ENCODE measurements at places on chromosomes 12 and 14.

DNA sequence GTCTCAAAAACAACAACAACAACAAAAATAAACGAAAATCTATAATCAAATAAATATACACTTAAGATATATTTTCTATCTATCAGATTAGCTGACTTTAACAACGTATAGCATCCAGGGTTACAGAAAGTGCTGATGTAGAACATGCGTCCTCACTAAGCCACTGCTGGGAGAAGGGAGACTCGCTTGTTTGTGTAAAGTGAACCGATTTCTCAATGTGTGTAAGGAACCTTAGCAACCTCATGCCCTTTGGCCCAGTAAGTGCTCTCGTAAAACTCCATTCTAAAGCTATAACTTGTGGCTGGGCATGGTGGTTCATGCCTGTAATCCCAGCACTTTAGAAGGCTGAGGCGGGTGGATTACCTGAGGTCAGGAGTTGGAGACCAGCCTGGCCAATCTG lies 23.8 kb downstream of the NFKBIA start:
- DNase-seq = no peak

GRCh38 chr14:62081012-62081612 lies 318.9 kb downstream of the SNAPC1 start:
- no peak for DNase-seq

- DNase-seq = no peak
These were observed 23.0 kb upstream of the BATF start for GRCh38 chr14:75499084-75499875.

GRCh38 chr12:115891556-115892164 lies 385.8 kb downstream of the MED13L start:
- DNase-seq = no peak

- no peak for DNase-seq
These were observed 437.4 kb downstream of the RMST start for GRCh38 chr12:97899956-97900355.

DNA sequence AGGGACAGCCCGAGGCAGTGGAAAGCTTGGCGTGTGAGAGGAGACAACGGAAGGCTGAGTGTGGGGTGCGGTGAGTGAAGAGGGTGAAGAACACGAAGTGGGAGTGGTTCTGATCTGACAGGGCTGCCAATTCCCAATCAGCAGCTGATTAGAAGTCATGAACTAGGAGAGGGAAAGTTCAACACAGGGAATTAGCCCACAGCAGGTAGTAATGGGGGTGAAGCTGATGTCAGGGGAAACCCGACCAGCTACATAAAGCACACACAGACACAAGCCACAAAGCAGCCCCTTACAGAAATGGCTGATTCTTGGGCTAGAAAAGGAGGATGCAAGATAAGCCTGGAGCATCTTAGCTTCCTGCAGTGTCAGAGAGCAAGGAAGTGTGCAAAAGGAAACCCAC lies 47.5 kb upstream of the TCL1A start:
- no peak for DNase-seq

DNA sequence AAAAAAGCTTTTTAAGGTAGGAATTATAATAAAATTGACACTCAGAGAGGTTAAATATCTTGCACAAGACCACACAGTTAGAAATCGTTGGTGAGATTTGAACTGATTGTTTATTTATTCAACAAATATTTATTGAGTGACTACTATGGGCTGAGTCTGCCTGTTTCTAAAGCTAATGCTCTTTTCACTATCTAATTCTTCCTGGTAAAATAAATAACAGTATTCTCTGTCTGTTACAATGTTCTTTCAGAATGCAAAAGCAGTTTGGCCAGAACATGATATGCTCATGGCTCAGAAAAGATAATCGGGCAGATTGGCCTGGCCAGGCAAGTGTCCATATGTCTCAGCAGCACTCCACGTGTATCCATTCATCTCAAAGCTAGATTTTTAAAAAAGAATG lies 82.0 kb downstream of the BTG1 start:
- DNase-seq = no peak

GRCh38 chr12:76242813-76243550 lies 105.2 kb downstream of the BBS10 start:
- DNase-seq = no peak

DNA sequence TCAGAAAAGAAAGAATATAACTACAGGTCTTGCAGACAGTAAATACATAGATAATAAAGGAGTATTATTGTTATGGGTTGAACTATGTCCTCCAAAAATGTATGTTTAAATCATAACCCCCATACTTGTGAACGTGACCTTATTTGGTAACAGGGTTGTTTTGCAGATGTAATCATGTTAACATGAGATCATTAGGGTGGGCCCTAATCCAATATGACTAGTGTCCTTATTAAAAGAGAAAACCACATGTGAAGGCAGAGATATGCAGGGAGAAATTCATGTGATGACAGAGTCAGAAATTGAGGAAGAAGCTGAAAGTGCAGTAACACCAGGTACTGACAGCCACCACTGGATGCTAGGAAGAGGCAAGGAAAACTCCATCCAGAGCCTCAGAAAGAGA lies 29.0 kb downstream of the MAGOHB start:
- DNase-seq = no peak

DNA sequence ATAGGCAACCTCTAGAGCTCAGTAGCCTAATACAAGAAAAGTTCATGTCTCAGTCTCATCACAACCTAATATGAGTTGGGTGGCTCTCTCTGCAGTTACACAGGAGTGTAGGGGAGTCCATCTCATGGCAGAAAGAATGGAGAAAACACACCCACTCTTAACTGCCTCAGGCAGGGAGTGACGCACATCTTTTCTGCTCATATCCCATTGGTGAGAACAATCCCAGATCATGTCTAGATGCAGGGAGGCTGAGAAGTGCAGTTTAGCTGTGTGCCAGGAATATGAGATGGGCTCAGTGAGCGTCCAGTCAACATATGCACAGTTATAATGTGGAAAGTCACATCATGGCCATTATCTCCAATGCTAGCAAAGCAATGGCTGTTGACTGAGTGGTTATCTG lies 59.3 kb upstream of the KCNA5 start:
- DNase-seq = no peak

DNA sequence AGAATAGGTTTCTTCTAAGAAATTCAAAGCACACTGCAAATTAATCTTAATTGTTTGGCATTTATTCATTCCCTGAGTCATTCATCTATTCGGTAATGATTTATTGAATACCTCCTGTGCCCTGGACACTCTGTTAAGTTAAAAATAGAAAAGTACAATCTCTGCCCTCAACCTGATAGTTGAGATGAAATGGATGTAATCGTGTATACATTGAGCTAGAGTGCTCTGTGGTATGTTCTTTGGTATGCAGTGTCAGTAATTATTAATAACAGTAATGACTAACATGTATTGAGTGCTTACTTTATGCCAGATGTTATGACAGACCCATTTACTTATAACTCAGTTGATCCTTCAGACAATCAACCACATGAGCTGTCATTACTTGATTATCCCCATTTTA lies 47.6 kb downstream of the UTP20 start:
- no peak for DNase-seq

DNA sequence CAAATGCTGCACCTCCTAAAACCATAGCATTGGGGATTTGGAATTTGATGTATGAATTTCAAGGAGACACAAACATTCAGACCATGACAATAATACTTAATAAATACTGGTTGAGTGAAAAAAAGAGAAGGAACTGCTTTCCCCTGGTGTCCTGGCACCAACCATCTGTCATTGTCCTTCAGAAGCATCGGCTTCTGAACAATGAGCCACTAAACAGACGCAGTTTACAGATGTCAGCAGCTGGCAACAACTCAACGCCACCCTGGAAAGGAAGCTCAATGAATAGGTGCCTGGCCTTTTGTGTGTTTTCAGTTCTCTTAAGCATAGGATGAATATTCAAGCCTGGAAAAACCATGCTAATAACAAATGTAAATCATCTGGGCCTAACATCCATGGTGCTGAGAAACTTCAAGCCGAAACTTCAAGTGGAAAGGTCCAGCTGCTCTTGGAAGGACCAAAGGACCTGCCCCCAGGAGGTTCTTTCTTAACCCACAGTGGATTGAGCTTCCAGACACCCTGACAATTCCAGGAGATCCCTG lies 101.3 kb downstream of the WIF1 start:
- no peak for DNase-seq

DNA sequence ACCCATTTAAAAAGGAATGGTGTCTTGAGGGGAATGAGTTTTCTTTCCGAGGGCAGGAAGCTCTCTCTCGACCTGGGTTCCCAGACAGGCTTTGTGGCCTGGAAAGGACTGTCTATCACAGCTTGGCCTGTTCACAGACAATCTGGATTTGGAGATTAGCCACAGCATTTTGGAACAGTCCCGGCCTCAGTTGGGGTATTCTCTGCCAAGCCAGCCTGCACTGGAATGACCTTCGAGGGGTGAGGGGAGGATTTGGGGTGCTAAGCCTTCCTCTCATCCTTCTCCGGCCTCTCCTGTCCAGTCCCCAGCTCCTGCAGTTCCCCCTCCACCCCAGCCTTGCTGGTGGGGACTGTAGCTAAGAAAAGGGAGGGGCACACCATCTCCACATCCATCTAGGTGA lies 13.0 kb downstream of the TBX5 start:
- DNase-seq = no peak

DNA sequence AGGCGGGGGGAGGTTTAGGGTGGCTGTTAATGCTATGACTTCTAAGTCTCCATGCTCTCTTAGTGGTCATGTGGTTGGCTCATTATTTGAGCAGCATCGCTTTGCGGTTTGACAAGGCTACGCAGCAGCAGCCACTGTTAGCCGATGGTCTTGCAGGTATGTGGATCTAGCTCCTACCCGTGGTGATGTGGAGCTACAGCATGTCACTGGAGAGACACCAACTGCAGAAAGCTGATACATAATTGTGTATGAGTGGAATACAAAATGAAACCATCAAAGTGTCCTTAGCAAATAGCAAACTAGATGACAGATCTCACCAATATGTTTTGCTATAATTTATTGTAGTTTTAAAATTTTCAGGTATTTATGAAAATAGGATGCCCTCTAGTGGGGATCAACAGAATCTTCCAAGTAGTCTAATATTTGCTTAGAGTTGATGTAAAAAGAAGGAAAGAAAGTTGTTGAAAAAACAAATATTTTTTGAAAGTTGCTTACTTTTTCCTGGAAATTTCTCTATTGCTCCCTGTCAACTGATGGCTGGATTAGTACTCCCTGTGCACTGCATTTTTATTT lies 94.9 kb downstream of the NAV3 start:
- DNase-seq = peak; percentile 34

- no peak for DNase-seq
These were observed 114.6 kb upstream of the MED13L start for GRCh38 chr12:116392061-116392460.

DNA sequence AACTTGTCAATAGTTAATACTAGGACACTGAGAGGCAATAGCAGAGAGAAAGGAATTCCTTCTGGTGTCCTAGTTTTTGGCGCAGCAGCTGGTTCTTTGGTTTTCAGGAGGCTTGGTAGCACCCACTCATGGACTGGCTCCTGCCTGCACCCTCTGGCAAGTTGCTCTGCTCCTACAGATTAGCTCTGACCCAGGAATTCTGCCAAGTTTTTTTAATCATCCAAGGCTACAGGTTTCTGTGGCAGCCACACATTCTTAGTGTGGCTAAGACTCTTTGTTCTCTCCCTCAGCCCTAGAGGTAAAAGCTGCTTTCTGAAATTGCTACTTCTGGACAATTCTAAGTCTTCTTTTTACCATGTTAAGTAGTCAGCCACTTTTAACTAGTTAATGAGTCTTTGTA lies 72.0 kb upstream of the FKBP4 start:
- no peak for DNase-seq

GRCh38 chr14:59175404-59175803 lies 13.1 kb upstream of the DAAM1 start:
- DNase-seq = no peak

DNA sequence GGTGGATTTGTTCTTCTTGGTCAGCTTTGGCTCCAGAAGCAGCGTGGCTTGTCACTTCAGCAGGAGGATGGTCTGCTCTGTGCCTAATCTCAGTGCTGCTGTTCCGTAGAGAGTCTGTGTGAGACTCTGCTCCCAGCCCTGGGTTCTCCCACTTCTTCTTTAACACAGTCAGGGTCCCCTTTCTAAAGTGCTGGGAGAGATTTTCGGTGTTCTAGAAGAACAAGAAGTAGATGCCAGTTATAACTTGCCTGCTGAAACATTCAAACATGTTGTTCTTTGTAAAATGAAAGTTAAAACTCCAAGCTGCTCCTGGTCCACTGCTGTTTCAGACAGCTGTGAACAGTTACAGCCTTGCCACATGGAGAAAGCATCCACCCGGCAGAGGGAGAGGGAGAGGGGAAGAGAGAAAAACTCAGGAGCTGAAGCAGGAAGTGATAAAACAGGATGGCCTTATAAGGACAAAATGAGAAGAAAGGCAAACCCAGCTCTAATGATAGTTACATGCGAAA lies 55.2 kb upstream of the CERS5 start:
- DNase-seq = peak; percentile 71

DNA sequence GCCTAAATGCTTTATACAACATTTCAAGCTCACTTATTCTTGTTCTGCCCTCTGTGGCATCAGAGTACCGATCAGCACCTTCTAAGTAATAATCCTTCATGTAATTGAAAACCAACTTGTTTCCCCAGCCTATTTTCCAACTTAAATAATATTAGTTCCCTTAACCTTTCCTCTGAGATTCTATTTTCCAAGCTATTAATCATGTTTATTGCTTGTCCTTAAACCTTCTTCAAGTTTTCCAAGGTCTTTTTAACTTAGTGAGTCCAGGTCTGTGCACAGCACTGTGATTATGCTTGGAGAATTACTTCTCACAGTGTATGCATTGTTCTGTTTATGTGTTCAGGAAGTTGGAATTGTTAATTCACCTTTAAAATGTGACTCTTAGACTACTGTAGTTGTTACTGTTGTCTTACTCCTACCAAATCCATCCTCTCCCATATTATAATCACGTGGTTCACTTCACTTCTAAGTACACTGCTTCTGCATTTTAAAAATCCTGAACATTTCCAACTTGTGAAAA lies 1039.3 kb upstream of the FOXG1 start:
- no peak for DNase-seq

GRCh38 chr14:54267172-54267571 lies 129.6 kb upstream of the CDKN3 start:
- no peak for DNase-seq

DNA sequence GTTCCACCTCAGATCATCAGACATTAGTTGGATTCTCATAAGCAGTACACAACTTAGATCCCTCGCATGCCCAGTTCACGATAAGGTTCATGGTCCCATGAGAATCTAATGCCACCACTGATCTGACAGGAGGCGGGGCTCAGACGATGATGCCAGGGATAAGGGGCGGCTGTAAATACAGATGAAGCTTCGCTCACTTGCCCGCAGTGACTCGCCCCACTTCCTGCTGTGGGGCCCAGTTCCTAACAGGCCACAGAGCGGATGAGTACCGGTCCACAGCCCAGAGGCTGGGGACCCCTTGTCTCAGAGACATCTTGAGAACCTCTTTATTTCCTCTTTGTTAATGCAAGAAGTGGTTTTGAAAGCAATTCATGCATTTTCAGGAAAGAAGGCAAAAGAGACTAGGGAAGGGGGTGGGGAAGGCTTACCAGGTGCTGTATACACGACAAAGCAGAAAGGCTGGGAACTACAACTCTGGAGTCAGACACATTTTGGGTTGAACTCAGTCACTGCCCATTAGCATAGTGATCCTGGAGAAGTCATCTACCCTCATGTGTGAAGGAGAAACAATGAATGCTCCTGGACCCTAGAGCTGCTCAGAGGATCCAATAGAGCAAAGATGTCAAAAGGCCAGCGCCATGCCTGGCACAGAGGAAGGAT lies 68.7 kb downstream of the EID3 start:
- no peak for DNase-seq

Data from HuH-7 (cell line).